ENCODE measurements at places on chromosomes 2 and 18.

DNA sequence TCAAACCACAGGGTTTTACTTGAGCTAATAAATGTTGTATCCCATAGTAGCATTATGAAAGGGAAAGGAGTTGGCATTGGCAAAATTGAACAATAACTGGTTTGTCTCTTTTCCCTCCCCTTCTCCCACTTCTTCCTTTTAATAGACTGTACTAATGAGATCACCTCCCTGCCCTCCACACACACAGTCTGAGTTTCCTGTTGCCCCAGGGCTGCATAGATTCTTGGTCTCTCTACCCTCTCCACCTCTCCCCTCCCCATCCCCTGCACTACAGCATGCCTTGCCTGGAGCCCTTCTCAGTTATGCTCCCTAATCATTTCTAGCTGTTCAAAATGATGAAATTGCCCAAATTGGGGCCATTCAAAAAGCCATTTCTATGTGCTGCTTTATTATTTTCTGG is 37.2 kb upstream of the NEMP2 start:
- no peak for DNase-seq

DNA sequence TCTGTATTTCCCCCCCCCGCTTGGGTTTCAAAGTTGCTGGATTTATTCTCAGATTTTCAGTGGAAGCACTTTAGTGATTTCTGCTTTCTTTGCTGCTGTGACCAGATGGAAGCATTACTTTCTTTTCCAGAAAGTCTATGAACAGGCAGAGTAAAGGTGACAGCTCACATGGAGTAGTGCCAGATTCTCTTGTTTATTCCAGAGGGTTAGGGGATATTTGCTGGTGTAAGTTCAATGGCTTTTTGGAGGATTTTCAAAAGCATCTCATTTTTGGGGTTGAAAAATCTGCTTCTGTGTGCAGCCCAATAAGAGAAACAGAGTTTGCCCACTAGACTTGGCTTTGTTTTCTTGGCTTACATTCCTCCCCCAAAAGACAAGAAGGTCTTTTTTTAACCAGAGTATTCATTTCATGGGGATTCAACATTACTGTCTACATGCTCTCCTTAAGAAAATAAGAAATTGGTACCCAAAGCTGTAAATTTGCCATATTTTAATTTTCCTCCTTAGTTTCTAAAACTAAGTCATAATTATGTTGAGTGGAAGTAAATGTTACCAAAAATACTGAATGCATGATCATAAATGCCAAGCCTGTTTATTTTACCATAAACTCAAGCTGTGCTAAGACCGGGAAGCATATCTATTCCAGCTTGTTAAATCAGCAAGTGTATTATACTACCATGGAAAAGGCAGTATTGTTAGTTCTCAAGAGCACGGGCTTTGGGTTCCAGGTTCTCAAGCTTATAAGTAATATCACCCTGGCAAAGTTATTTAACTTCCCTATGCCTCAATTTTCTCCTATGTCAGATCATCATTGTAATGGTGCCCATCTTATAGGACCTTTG is 557.2 kb downstream of the CPS1 start:
- DNase-seq: no peak

- peak; percentile 27 for DNase-seq
These were observed 26.6 kb upstream of the LANCL1 start for GRCh38 chr2:210503001-210503623.

DNA sequence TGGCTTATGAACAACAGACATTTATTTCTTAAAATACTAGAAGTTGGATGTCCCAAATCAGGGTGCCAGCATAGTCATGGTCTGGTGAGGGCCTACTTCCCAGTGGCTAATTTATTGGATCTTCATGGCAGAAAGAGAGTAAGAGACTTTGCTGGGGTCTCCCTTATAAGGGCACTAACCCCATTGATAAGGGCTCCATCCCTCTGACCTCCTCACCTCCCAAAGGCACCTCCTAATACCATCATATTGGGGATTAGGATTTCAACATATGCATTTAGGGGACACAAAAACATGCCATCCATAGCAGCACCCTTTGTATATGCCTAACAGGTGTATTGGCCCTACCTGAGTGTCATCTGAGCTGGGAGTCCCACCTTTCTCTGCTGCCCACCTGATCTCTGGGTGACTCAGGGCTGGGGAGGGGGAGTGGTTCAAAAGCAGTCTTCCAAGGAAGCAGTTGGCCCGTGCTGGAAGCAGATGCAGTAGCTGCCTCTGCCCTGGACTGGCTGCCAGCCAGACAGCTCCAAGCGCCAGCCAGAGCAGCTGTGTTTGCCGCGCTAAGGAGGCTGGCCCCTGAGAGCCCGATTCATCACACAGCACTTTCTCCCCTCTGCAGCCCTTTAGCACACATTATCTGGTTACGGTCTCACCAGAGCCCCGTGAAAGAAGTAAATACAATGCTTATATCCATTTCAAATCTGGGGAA is 84.6 kb downstream of the SMAD7 start:
- DNase-seq: no peak

DNA sequence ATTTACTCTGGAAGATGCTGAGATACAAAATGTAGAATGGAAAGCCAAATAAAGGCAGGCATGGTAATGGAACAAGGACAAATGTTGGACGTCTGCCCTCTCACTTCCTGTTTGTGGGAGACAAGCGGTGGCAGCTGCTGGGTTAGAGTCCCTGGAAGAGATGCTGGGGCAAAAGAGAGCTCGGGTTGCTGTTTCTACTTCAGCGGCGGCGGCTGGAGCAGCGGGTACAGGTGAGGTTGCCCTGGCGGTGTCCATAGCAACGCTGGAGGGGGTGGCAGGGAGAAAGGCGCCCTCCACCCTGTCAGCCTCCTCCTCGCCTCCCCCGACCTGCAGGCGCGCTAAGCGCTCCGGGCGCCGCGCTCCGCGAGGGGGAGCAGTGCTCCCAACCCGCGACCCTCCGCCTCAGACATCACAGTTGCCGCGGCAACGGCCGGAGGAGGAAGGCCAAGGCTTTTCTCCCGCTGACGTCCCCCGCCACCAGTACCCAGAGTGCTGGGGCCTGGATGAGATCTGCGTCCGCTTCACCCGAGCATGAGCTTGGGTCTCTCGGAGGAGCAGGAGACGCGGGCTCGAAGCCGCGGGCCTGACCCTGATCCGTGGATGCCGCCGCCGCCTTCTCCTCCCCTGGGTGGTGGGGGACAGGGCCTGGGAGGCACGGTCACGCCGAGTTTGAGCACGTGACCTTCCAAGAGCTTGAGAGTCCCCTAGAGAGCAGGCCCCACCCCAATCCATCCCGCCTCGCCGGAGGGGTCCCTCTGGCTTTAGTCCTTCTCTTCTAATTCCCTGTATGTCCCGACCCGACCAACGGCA is 65.6 kb downstream of the NOL4 start:
- no peak for DNase-seq

DNA sequence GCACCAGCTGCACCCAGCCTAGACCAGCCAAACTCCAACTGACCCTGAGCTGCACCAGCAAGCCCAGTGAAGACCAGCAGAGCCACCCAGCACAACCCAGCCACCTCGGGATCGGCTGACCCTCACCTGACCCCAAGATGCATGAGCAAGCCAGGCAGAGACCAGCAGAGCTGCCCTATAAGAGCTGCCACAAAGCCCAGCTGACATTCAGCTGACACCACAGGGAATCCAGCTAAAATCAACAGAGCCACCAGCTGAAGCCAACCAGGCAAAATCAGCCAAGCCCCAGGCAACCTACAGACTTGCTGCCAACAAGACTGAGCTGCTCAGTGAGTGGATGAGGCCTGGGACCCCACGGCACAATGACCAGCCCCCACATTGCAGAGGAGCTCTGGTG is 54.6 kb downstream of the CYP27C1 start:
- DNase-seq: no peak

DNA sequence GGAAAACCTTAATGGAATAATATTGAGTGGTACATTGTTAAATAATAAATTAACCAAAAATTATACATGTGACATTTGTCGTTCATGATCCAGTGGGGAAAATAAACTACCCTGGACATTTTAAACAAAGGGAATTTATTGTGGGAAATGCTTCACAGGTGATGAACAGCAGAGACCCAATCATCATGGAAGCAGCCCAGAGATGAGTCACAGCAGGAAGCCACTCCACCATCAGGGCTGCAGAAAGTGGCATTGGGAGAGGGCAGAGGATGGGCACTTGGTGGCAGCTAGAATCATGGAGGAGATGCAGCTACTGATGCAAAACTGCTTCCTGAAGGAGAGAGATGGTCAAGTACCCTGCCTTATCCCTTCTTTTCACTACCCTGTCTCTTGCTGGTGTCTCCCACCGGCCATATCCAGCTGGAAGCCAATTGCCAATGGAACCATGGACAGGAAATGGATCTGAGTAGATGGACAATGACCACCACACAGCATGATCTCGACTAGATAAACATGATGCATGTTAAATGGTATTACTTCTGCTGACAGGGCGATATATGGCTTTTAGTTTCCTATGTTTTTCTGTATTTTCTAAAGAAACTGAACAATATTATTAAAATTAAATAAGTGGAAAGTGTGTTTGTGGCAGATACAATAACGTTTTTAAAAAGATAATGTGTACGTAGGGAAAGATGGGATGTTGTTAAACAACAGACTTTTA is 139.8 kb downstream of the RPIA start:
- no peak for DNase-seq

DNA sequence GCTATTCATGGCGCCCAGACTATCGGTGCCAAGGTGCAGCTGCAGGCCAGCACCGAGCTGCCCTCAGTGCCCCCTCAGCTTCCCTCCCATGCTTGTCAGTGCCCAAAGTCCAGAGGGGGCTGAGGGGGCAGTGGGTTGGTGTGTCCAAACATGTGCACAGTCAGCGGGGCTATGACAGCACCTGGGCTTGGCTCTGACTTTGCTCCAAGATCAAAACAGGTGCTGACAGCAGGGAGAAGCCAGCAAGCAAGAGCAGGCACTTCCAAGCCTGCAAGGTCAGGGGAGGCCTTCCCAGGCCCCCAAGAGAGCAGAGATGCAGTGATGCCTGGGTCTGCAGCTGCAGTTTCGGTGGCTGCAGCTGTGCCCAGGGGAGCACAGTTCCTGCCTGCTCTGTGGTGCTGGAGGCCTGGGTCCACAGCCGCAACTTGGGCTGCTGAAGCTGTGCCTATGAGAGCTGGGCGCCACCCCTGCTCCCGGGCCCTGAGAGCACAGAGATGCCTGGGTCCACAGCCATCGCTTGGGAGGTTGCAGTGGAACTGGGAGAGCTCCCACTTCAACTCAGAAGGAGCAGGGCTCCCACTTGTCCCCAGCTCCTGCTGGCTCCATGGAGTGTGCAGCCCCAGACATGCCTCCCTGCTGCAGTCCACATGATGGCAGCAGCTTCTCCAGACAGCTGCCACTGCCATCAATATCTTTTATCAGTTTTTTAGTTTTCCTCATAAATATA is 775.3 kb upstream of the POU3F3 start:
- DNase-seq: no peak

DNA sequence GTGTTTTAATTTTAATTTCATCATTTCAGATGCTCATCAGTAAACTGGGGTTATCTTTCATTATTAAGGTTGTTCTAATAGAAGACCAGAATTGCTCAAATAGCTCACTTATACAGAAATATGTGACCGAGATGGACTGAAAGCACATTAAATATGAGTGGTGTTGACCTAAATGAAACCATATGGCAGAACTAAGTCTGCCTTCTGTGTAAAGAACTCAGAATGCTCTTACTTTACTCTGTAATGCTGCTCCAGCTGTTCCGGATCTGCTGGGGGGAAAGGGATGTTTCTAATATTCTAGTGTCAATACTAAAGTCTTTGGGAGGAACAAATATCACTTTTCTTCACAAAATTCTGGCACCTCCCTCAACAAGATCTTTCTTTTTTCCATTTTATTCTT is 131.0 kb downstream of the DPP4 start:
- no peak for DNase-seq

DNA sequence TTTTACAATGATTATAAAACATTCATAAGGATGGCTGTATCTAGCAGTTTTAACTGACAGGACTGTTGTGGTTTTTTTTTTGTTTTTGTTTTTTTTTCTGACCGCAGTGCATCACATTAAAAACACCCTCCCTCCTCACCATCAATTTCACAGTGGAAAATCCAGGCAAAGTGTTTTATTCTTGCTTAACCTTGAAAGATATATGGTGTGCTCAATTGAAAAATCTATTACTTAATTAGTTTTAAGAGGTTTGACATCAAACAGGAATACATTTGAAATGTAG is 250.7 kb downstream of the DLGAP1 start:
- DNase-seq: no peak

DNA sequence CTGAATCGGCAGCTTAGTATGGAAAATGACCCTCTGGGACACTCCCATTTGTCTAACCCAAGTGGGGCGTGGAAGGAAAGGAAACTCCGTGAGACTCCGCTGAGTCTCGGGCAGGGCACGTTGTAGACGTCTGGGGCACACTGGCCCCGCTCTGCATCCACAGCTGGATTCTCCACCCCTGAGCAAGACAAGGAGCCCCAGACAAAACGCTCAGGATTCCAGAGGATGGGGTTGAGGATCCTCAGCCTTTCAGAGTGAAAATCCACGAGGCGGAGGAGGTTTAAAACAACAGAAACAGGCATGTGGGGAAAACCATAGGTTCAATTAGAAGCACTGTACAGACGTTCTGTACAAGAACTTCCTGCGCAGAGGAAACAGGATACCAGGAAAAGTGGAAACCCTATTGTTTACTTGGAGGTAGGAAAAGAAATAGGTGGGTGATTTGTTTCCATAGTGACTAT is 124.9 kb upstream of the ZNF236 start:
- DNase-seq: no peak

DNA sequence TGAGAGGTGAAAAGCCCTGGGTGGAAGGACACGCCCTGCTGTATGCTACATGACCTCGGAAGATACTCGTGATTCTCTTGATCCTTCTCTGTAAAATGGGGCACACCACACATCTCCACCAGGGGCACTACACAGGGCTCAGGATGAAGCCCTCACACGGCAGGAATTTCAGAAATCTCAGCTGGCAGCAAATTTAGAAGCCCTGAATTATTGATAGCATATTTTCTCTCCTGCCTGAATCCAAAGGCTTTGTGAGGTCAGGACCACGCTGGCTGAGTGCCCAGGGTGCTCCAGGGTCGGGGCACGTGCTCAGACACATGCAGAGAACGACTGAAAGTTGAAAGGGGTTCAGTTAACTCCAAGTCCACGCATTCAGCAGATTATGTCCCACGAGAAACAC is 42.1 kb upstream of the GALR1 start:
- DNase-seq: no peak

- no peak for DNase-seq
These were observed 74.2 kb downstream of the RAB31 start for GRCh38 chr18:9782073-9782857.

DNA sequence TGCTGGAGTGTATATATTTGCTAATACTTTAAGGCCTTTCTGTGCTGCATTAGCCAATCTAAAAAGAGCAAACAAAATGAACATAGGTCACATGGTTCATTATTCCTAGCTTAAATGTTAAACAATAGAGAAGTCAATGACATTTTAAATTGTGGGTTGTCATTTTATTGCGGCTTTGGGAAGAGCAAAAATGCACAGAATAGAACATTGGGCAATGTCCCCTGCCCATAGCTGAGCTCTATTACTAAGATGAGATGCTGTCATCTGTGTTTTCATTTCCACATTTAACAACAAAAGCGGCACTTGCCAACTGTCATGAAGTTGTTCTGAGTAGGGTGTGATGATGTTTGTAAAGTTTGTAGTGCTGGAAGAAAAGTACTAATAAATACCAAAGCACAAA is 3.2 kb upstream of the VAPA start:
- no peak for DNase-seq

- DNase-seq: no peak
These were observed 12.8 kb downstream of the B3GNT2 start for GRCh38 chr2:62208758-62209114.
